ENCODE measurements at places on chromosomes 6 and 20.

DNA sequence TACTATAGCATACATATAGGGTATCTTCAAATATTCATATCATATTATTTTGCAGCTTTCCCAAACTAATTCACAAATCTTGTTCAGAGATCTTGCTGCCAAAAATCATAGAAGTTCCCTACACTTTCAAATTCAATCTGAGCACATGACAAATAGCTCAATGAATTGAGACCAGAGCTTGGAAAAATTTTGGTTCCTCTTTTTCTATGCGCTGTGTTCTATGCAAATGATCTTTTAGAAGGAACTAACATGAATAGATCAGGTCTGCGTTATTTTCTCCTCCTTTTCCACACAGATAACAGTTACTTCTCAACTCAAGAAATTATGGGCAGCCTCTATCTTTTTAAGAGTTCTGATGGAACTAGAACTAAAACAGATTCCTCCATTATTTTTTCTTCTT is 316.3 kb downstream of the ARHGAP18 start:
- DNase-seq, result no peak

DNA sequence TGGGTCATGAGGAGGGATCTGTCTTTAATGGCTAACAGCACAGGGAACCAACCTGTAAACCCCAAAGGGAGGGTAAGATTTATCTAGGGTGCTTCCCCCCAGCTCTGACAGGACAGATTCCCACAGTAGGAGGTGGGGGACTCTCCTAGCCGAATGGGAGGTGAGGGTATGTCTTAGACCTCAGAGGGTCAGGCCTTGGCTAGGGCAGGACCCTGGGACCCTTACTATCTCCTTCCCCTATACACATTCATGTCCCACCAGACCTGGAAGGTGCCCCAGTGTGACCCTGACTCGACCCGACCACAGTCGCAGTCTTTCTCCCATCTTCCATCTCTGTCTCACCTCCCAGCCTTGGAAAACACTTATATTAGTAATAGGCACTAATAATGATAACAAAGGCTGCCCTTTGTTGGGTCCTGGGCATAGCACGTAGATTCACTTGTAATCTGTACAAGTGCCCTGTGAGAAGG is 36.8 kb downstream of the VEGFA start:
- DNase-seq, result no peak

DNA sequence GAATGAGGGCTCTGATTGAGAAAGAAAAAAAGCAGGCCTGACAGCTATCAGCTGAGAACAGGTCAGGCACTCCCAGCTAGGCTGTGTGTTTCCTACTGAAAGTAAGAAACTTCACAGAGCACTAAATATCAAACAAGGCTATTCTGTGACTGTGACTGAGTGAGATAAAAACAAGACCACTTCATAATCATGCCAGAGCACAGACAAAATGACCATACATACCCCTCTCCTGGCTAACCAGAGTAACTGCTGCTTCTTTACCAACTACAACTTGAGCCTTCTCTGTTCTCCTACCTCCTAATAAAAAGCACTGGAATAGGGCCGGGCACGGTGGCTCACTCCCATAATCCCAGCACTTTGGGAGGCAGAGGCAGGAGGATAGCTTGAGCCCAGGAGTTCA is 6.8 kb upstream of the BTN1A1 start:
- no peak for DNase-seq

GRCh38 chr6:34810017-34810882 is 18.4 kb downstream of the BLTP3A start:
- DNase-seq, result no peak

DNA sequence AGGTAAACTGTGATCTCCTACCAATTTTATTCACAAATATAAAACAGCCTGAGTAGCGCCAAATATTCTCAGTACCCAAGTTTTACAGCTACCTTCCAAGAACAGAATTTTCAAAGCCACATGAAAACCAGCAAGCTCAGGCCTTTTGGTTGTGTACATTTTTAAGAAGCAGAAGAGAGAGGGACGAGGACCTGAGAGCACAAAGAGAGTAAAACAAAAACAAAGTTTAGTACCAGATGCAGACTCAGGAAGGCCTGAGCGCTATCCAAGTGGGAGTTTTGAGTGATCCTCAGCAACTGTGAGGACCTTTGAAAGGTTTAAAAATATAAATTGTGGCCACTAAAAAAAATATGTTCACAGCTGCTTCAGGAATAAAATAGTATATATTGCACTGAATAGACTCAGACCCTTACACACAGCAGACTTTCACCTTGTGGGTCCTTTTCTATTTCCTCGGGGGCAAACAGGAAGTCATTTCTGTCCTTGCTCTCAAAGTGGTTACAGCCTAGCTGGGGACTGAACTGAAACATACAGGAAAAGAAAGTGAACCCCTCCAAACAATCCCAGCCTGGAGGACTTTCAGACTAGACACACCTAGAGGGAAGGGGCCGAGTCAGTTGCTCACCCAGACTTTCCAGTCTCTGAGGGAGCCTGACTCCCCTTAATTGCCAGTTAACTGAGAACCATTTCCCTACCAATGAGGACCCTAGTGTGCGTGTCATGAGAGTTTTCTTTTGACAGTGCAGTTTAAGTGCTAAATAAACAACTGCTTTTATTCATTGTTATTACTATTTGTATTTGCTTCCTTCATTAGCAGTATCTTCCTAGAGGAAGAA is 48.5 kb upstream of the NT5E start:
- no peak for DNase-seq

- DNase-seq, result no peak
These were observed 26.0 kb upstream of the MYMX start for GRCh38 chr6:44190715-44191114.

DNA sequence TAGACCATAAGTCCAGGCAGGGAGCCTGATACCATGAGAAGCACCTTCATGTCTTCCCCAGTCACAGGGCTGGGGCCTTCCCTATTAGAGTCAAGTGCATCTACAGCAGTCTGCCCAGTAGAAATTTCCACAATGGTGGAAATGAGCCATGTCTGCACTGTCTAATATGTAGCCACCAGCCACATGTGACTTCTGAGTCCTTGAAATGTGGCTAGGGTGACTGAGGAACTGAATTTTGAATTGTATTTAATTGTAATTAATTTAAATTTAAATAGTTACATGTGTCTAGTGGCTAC is 300.2 kb downstream of the CLIC5 start:
- no peak for DNase-seq

- no peak for DNase-seq
These were observed 347.3 kb downstream of the THBS2 start for GRCh38 chr6:168906391-168906790.

DNA sequence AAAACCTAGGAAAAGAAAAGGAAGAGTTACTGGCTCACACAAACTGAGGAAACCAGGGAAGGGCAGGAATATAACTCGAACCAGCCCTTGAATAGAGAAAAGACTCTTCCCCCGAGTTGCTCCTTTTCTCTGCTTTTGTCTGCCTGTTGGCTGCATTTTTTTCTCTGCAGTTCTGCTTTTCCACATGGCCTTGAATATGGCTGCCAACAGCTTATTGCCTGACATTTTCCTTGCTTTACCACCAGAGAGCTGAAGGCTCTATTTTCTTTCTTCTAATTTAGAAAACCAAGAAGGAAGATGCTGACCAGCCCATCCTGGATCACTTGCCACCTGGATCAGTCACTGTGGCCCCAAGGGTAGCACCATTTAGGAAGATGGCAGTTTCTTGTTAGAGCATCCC is 164.8 kb upstream of the MAN1A1 start:
- no peak for DNase-seq

DNA sequence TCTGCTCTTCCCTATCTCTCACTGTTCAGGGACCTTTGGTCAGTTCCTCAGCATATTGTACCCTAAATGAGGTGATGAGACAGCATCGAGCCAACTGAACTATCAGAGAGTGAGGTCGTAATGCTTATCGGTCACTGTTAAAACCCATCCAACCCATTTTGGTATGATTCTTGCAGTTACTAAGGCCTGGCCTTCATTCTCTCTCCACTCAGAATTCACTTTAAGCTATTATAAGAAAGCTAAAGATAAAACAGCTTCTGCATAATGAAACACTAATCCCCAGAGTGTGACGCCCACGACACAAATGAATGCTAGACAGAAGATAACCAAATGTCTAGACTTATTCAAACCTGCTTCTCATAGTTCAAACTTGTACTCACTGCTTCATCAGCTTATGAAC is 175.8 kb downstream of the GMPR start:
- no peak for DNase-seq

DNA sequence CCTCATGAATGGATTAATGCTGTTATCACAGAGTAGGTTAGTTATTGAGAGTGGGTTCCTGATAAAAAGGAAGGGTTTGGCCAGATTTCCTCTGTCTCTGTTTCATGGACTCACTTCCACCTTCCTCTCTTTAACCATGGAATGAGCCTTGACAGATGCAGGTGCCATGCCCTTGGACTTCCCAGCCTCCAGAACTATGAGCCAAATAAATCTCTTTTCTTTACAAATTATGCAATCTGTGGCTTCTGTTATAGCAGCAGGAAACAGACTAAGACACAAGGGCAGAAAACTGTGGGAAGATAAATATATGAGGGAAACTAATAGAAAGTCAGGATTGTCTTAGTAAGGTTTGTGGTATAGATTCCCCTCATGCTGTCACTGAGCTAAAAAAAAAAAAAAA is 106.5 kb downstream of the QRSL1 start:
- DNase-seq, result no peak

GRCh38 chr6:149138089-149138488 is 179.4 kb upstream of the TAB2 start:
- DNase-seq, result no peak

DNA sequence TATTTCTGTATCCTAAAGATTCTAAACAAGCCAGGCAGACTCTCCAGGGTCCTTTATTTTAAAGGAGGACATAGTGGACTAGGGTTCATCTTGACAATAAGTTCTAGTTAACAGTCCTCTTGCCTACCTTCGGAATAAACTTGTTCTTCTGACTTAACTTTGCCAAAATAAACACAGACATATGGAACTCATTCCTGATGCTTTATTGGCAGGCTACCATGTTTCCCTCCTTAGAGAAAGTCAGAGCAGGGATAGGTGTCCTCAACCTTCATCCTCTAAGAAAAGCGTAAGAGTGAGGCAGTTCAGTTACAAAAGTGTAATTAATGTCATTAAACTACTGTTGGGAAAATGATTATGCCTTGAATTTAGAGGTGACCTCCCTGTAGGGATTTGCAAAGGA is 46.9 kb upstream of the NRSN1 start:
- no peak for DNase-seq

GRCh38 chr20:36467076-36467999 is 74.0 kb upstream of the MYL9 start:
- DNase-seq, result peak; percentile 52

- DNase-seq, result no peak
These were observed 16.7 kb downstream of the CD109 start for GRCh38 chr6:73712535-73713173.

GRCh38 chr6:147643341-147644200 is 135.1 kb downstream of the SAMD5 start:
- DNase-seq, result no peak

DNA sequence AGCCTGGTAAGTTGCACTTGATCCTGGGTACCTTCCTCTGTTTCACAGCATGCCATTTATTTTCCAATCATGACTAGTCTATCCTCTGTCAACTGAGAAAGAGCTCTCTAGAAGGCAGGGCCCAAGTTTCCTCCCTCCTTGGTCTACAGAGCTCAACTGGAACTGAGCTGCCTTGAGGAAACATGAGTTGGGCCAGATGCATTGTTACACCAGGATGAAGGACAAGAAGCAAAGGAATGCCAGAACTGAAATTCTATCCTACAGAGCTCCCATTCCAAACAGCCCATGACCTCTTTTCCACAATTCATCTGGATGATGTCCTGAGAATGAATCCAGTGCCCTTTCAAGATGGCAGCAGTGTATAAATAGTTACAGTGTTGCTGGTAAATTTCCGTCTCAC is 66.7 kb upstream of the E2F3 start:
- DNase-seq, result no peak

- DNase-seq, result no peak
These were observed 12.4 kb downstream of the SIRPA start for GRCh38 chr20:1907586-1907985.

- no peak for DNase-seq
These were observed 75.7 kb downstream of the BMP7 start for GRCh38 chr20:57190536-57191264.

GRCh38 chr20:8473459-8473858 is 341.4 kb downstream of the PLCB1 start:
- DNase-seq, result no peak

DNA sequence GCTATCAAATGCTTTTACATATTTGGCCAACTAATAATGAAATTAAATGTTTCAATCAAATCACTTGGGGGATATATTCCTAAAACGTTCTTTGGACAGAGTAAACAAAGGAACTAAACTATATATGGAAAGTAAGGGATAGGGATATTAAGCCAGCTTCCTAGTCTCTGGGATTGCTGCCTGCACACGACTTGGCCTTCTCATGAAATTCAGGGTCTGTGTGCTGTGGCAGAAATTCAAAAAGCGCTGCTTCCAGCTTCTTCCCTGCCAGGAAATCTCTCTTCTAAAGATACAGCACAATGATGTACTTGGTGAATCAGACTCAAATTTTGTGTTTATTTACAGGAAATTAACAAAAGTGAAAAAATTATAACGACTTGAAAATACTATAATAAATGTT is 206.3 kb upstream of the RAB32 start:
- DNase-seq, result no peak

GRCh38 chr6:119736296-119737021 is 386.9 kb upstream of the MAN1A1 start:
- DNase-seq, result no peak

- DNase-seq, result no peak
These were observed 106.1 kb downstream of the NOL4L start for GRCh38 chr20:32479012-32479411.

DNA sequence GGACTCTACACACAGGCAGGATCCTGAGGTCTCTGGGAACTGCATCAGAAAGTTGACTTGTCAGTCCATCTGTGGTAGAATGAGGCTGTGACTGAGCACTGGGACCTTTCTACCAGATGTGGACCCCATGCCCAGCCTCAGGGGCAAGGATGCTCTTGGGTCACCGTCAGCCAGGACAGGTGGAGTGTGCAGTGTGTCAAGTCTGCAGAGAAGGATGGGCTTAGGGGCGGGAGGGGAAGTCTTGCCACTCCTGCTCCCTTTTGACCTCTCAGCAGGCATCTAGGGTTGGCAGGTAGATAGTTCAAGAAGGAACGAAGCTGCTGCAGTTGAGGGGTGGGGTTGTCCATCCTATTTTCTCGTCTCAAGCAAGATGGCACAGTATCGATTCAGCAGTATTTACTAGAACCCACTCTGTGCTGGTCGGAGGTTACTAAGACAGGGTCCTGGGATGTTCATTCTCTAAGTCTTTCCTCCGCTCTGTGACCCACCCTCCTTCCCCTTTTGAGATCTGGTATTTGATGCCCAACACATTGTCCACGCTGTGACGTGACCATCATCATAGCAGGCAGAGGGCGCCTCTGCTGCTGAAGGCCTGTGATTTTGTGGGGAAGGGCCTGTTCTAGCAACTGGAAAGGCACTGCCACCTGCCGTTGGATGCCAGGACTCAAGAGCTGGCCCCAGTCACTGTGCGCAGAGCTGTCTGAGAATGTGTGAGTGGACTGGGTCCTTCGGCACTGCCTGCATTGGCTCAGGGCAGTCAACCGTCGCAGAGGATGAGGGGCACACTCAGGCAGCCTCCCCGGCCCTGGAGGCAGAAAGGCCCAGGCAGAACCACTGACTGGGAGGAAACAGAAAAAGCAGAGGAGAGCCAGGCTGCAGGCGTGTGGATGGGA is 23.2 kb downstream of the RBCK1 start:
- DNase-seq, result peak; percentile 71

Measured in tibial artery (tissue), 4 donors.